ENCODE measurements at places on chromosomes 1 and 21.

- DNase-seq, result no peak
Measured at GRCh38 chr1:104855550-104855949, 1105.9 kb downstream of the AMY1C start.

GRCh38 chr1:166905136-166905535 is 29.1 kb upstream of the TADA1 start:
- no peak for DNase-seq

DNA sequence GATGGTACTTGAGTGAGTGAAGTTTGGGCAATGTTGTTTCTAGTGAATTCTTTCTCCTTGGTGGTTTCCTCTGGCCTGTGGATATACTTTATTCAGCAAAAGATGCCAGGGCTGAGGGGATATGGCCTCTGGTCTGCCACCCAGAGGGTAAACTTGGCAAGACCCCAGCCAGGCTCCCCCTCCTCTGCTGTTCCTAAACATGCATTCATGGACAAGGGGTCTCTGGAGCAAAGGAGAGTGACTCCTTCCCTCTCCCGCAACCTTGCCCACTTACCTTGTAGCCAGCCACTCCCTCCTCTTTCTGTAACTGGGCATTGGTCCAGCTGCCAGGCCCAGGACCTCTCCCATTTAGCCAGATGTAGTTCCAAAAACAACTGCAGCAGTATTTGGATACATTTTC is 43.8 kb downstream of the RUNX3 start:
- DNase-seq, result no peak

DNA sequence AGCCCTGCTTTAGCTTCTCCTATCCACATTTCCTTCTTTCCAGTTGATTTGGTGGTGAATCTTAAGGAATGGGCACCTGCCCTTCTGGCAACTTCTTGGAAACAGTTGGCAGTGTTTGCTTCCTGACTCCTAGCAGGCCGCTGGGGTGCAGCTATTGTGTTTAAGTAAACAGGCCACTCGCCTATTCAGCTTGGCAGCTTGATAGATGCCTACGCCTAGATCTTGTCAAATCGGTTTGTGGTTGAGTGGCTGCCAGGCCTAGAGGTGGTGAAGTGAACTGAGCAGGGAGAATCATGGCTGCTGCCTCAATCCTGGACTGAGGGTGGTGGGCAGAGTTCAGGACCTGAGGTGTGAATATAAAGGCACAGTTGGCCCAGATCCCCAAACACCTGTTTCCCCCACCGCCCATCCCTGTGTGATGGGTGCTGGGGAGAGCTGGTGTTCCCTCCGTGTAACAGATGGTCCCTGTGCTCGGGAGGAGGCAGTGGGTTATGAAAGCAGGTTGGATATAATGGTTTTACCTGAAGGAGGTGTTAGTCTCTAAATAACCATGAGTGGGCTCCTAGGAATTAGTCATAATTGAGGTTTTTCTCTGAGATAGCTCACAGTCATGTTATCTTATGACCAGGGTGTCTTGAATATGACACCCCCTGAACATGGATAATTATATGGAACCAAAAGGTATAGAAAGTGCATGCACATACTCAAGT is 940 bp upstream of the PLA2G2C start:
- no peak for DNase-seq

DNA sequence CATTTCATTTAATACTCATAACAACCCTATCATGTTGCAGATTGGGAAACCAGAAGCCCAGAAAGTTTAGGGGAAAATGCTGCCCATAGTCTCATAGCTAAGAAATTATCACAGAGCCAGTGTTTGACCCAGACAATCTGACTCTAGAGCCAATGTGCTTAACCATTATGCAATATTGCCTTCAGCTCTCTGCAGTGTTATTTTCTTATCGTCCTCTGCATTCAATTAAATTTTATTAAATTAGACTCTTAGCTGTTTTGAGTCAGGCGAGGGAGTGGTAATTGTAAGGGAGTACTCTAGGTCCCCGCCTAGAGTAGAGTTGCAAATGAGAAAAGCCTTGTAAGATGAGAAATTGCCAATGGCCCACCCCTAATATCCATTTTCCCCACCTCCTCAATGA is 191.1 kb downstream of the TTLL7 start:
- DNase-seq, result no peak

DNA sequence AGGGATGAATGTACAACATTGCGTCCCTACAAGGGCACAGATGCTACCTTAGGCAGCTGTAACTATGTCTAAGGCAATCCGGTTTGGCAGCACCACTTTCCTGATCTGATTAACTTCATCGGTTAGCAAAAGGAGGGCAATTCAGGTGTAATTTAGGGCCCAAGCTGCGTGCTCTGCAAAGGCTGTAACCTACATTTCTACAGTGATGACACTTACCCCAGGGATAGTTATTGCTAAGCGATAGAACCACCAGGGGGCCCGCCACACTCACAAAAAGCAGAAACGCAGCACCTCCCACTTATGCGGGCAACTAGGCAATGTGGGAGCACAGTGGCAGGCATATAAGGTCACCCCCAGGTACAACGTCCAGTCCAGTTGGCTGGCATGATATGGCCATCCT is 113.5 kb downstream of the GDAP2 start:
- DNase-seq, result no peak

- no peak for DNase-seq
Measured at GRCh38 chr1:2212274-2212531, 15.9 kb upstream of the SKI start.

DNA sequence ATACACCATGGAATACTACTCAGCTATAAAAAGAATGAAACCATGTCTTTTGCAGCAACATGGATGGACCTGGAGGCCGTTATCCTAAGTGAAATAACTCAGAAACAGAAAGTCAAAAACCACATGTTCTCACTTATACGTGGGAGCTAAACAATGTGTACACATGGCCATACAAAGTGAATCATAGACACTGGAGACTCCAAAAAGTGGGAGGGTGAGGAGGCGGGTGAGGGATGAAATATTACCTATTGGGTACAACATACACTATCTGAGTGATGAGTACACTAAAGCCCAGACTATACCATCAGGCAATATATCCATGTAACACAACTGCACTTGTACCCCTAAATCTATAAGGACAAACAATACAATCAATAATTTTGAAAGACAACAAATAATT is 39.5 kb upstream of the FAM20B start:
- DNase-seq, result no peak
